ENCODE measurements at places on chromosomes 3 and 15.

GRCh38 chr15:62545467-62546227 is 380.6 kb upstream of the C2CD4B start:
- DNase-seq = no peak

- no peak for DNase-seq
Measured at GRCh38 chr3:45870099-45870498, 16.2 kb upstream of the CCR9 start.

- DNase-seq = no peak
Measured at GRCh38 chr3:194741916-194742315, 56.2 kb downstream of the FAM43A start.

DNA sequence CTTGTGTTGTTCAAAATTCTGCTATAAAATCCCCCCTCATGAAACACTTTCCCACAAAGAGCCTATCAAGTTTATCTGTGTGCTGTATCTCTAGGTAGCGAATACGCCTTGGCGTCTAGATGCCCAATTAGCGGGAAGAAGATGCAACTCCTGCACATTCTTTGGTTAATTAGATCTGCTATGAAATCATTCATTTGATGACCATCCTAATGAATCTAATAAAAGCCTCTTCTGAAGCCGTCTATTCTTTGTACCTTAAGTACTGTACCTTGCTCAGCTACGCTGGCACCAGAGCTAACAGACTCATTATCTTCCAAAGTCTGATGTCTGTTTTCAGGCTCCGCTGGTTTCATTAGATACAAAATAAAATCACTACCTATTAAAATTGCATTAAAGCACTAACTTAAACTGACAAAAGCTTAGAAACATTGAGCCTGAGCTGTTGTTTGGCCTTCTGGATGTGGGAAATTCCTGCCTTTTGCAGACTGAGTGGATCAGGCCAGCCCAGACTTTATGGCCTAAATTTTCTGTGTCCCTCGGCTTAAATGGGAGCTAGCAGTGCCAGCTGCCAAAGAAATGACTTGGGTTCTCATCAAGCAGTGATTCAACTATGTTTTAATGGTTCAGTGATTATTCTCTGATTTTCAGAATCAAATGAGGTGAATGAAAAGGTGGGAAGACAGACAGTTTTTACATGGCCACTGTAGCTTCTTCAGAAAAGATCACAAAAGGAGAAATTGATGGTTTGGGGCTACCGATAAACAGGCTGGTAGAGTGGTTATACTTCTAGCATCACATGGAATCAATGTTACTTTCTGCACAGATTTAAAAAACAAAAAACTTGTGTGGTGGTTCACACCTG is 28.4 kb upstream of the CHST2 start:
- DNase-seq = no peak

GRCh38 chr3:129890891-129891290 is 2.6 kb downstream of the TMCC1 start:
- no peak for DNase-seq

- no peak for DNase-seq
Measured at GRCh38 chr3:50665081-50665840, 9.5 kb upstream of the DOCK3 start.

- DNase-seq = no peak
Measured at GRCh38 chr3:191919491-191920026, 458.6 kb downstream of the PYDC2 start.

DNA sequence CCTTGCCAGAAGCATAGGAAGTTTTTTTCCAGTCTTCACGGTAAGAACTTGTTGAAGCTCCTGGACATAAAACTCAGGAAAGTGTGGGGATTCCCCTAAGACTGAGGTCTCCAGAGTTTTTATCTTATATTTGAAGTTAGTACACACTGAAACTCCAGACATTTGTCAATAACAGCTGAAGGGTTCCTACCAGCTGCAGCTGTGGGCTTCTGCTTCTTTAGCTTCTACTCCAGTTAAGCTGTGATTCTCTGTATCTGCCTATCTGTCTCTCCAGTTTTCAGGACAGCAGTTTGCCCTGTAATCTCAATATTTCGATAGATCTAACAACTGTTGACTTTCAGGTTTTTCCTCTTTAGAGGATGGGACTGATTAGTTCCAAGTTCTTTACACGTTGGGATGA is 966.0 kb upstream of the SEMA6D start:
- no peak for DNase-seq

DNA sequence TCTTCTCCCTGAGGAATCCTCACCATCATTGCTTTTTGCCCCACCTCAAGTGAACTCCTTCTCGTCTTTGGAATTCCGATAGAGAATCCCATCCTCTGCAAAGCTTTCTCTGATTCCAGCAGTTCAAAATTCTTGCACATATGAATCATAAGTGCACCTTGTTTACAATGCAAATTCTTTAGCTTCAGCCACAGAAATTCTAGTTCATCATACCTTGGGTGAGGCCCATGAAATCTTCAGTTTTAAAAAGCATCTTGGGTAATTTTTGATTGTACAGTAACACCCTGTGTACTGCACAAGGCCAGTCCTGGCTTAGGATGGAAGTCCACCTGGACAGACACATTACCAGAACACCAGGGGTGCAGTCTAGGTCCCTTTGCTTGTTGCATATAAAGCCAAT is 30.8 kb downstream of the MDFIC2 start:
- no peak for DNase-seq
